HFF-Myc (cell line): ENCODE measurements at places on chromosomes 7 and 10.
A peak's percentile ranks its signal among the peaks of the same experiment; 100 is the strongest.

DNA sequence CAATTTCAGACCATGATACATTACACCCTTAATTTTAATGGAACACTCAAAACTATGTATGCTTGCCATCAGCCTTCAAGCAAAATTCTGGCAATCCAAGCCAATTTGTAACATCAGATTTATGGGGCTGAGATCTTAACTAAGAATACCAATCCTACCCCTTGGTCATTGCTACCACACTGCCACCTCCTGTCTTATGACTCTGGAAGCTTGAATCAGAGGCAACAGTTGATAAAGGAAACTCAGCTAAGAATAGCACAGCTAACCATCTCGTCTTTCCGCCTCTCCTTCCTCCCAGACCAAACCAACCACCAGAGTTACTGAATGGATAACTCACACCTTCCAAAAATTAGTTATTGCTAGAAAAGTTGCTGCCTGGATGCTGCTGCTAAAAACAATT, 7.4 kb downstream of the IGF2BP3 start:
- DNase-seq = no peak

GRCh38 chr7:32094516-32094915, 24.3 kb upstream of the PDE1C start:
- no peak for DNase-seq

- DNase-seq = no peak
Measured at GRCh38 chr7:110129159-110129558, 961.8 kb upstream of the LRRN3 start.

DNA sequence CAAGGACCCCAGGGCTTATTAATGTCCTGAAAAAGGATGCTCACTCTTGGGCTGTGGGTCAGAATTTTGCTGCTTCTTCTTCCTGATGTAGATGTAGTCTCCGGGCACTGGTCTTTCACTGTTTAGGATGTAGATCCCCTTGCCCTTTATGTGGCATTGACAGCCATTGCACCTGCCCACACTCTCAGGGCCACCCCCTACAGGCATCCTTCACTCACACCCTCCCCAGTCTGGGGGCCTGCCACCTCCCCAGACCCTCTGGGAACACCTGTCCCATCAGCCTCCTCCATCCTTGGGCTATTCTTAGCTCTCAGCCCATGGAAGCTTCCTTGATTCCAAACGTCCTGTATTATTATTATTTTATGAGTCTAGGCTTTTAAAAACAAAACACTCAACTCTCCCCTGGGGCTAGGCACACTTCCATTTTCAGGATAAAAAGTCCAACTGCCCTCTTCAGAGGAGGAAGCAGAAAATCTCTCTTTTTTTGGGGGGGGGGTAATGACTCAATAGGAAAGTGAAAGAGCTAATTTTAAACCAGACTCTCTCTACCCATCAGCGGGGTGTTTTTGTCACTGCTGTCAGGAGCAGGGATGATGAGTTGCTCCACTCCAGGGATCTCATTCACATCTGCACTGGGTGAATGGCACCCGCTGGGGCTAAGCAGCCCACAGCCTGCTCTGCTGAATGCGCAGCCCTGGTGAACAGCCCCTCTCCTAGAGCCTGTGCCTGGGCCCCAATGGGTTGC, 11.5 kb upstream of the KLRG2 start:
- no peak for DNase-seq

- DNase-seq = no peak
Measured at GRCh38 chr7:80781146-80781545, 137.7 kb downstream of the SEMA3C start.

GRCh38 chr7:112500619-112501018, 19.8 kb downstream of the LSMEM1 start:
- DNase-seq = no peak

DNA sequence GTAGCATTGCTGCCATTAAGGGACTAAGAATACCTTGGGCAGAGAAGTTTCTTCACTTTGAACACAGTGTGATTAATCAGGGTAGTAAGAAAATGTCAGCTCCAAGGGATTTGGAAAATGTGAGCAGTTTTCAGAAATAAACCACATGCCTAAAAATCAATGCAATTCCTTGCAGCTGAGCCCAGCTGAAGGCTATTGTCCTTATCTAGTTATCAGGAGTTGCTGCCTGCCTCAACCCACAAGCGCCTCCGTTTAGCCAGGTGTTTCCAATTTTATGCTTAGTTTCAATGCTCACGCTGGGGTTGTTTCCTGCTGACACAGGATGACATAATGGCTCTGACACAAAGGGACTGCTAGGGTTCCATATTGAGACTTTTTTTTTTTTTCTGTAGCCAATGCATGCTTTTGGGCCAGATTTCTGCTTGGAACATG, 132.3 kb upstream of the ANK3 start:
- peak; percentile 87 for DNase-seq

GRCh38 chr7:98251231-98251600, 816 bp downstream of the TECPR1 start:
- DNase-seq = no peak

- DNase-seq = no peak
Measured at GRCh38 chr7:130297628-130298543, 4.9 kb downstream of the CPA4 start.

GRCh38 chr7:6238309-6238925, 34.0 kb downstream of the CYTH3 start:
- no peak for DNase-seq

- no peak for DNase-seq
Measured at GRCh38 chr7:2706685-2707126, 18.7 kb downstream of the AMZ1 start.

- no peak for DNase-seq
Measured at GRCh38 chr7:158539711-158540146, 47.9 kb downstream of the PTPRN2 start.

GRCh38 chr7:128217030-128217805, 23.9 kb upstream of the LEP start:
- DNase-seq = no peak

GRCh38 chr7:41136551-41136950, 566.3 kb downstream of the INHBA start:
- DNase-seq = no peak

GRCh38 chr7:67377939-67378862, 381.6 kb downstream of the TYW1 start:
- DNase-seq = peak; percentile 33

GRCh38 chr7:55349121-55349520, 16.0 kb upstream of the LANCL2 start:
- DNase-seq = no peak

DNA sequence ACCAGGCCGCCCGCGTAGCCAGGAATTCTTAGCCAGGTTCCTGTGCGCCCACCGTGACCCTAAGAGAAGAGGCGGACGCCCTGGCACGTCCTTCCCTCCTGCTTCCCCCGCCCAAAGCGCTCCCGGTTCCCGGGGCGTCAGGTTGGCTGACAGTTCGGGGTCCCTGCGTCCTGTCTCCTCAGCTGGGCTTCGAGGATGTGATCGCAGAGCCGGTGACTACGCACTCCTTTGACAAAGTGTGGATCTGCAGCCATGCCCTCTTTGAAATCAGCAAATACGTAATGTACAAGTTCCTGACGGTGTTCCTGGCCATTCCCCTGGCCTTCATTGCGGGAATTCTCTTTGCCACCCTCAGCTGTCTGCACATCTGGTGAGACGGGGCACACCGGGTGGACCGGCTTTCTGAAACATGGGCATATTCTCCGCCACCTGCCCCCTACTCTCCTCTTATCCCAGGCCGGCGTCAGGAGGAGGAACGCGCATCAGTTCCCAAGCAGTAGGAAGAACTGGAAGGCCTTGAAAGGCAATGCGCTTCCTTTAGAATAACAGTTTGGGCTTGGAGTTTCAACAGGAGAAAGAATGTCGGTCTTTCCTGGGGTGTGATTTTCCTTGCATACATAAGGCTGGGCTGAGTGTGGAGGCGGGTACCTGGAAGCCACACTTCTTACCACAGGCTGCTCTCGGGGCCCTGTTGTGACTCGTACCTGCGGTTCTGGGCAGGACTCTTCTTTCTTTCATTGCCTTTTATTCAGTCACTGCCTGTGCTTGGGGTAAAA, 728 bp downstream of the CAV2 start:
- DNase-seq = no peak

DNA sequence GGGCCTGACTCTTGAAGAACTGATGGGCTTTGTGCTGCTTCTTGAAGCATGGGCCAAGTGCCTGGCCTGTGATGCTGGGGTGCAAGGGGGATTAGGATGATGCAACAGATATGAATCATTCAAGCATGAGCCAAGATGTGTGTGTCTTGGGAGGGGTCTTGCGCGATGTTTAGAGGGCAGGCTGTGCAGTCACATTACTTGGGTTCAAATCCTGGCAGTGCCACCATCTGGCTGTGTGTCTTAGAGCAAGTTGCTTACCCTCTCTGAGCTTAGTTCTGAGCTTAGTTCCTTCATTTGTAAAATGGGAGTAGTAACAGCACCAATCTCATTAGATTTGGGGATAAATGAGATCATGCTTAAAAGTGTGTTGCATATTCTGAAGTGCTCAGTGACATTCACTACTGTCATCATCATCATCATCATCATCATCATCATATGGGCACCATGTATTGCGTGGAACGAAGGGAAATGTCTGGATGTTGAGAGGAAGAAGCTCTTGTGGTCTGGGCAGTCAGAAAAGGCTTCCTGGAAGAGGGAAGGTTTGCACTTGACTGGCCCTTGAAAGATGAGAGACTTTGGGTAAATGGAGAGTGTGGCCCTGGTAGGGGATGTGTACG, 9.3 kb downstream of the UNC5B start:
- no peak for DNase-seq

GRCh38 chr10:98252464-98252863, 15.5 kb downstream of the LOXL4 start:
- DNase-seq = no peak

- no peak for DNase-seq
Measured at GRCh38 chr7:22417349-22417748, 60.4 kb upstream of the RAPGEF5 start.

DNA sequence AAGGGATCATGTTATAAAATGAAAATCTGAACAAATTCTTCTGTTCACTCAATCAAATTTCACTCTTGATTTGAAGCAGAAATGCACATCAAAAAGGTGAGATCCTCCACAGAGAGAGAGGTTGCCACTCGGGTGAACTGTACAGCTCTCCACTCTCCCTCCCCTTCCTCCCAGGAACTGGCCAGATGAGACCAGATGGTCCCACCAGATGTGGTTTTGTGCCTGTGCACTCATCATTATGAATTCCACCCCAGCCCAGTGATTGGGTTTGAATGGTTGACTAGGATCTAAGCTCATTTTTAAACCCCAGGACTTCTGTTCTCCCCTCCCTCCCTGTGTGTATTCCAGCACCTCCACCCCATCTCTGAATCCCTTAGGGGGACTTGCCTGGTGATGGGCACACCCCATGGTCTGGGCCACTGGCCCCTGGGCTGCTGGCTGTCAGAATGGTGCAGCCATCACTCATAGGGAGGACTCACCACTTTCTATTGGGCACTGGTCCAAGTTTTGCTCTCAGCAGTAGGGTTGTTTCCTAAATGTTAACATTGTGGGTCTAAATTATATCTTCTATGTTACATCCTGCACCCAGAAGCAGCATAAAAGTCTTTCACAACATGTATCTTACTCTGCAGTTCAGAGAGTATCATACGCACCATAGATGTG, 393.1 kb downstream of the TNS3 start:
- peak; percentile 38 for DNase-seq

DNA sequence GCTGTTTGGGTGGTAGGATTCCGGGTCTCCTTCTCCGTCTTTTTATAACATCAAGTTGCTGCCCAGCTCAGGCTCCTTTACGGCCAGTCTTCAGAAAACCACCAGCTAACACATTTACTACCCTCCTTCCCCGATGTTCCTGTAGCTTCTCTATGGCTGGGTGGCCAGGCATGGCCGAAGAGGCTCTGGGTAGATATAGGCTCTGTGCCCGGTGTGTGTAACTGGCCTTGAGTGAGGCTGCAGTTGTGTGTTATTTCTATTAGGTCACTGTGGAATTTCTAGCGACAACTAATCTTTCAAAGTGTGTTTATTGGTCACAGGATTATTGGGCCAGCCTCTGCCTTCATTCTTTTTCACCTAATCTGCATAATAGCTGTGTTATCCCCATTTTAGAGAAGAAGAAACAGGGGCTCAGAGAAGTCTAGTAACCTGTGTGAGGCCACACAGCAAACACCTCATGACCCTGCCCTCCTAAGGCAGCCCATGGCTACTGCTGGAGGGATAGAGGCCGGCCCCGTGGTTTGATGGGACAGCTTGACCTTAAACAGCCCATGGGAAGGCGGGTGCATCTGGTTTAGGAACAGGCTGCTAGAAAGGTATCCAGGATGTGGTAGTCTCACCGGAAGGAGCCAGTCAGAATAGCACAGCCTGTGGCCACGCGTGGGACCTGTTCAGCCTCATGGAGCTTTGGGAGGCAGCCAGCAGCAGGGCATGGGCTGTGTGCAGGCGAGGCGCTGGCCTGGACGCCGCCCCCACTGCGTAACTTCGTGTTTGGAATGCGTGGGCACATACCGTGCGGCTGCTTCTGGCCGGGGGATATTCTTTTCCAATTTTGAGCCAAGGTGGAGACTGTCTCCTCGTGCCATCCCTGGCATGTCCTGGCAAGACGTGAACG, 29.7 kb downstream of the HTRA1 start:
- no peak for DNase-seq

- no peak for DNase-seq
Measured at GRCh38 chr10:101214446-101215396, 14.5 kb downstream of the LBX1 start.

DNA sequence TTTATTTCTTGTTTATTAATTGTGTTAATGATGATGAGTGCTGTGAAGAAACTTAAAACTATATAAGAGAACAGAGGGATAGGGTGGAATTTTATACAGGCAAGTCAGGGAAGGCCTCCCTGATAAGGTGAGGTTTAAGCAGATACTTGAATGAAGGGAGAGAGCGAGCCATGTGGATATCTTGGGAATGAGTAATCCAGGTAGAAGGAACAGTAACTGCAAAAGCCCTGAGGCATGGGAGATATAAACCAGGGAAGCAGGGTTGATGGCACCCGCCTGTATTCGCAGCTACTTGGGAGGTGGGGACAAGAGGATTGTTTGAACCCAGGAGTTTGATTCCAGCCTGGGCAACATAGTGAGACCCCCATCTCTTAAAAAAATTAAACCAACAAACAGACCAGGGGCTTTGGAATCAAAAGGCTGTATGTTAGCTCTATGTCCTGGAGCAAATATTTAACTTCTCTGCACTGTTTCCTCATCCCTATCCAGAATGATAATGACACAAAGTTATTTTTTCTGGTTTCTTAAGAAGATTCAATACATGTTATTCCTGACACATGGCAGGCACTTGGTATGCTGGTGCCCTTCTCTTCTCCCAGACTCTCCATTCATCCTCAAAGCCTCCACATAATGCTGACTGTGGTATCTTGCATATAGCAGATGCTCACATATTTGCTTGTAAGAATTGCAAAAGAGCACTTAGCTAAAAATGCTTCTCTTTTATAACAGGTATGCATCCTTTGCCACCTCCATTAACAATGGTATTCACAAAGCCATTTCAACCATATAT, 169.3 kb downstream of the CHN2 start:
- no peak for DNase-seq

- DNase-seq = peak; percentile 97
Measured at GRCh38 chr7:94190599-94191061, 186.5 kb upstream of the BET1 start.
